ENCODE measurements at places on chromosomes 5 and 9. TPM values are rescaled to one million over a fixed set of nuclear protein-coding genes. Genes with fewer than 3 reads are reported as not detected.

The ADAMTS16 gene
- not detected for total RNA-seq

The FOXD1 gene
- total RNA-seq: not detected

The OTP gene
- total RNA-seq: not detected

The SPTLC1 gene
- 52.3 TPM for total RNA-seq

The UBTD2 gene
- 5.3 TPM for total RNA-seq

The TXNDC8 gene
- total RNA-seq: not detected

The RAB3C gene
- not detected for total RNA-seq

DNA sequence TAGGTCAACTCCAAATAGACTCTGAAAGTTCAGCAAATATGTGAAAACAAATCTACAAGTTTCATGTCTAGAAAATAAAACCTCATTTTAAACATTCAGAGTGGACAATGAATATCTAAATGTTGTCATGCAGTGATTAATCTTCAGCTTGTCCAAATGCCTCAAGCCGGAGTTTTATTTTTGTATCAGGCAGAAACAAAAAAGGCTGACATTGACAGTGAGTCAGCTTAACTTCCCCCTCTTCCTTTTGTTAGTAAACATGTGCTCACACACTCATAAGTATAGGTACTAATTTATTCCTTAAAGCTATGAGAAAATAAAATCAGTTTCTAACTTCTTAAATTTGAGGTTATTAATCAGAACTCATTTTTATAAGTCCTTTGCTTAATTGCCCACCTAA is 467.9 kb upstream of the DAB2 start:
- no peak for DNase-seq

DNA sequence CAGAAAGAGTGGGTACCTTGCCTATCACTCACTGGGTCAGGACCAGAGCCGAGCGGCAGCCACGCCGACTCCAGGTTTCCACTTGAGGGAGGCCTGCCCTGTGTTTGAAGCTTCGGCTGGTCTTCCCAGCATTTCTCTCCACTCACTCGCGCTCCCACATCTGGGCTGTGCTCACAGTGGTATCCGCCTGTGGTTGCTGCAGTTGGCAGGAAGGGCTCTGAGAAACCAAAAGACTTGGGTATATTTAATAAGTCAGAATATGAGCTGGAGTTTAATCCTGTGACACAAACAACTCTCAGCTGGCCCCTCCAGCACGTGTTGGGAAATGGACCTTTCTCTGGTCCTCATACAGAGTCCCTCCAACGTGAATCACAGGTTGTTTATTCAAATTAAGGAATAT is 70.9 kb downstream of the SPRY4 start:
- DNase-seq: no peak

GRCh38 chr5:39608024-39608423 is 183.2 kb upstream of the DAB2 start:
- no peak for DNase-seq

GRCh38 chr5:180811623-180812124 is 9.1 kb upstream of the MGAT1 start:
- DNase-seq: no peak

DNA sequence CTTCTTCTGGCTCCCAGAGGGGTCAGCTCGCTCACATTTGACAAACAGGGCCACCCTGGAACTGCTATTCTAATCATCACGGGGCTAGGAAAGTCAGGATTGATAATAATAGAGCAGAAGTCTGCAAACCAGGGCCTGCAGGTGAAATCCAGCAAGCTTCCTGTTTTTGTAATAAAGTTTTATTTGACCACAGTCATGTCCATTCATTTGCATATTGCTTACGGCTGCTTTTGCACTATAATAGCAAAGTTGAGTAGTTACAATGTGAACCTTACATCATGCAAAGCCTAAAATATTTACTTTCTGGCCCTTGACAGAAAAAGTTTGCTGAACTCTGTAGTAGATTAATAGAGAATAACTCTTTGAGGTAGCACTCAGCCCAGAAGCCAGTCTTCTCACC is 63.2 kb upstream of the CTXN3 start:
- DNase-seq: no peak

GRCh38 chr9:117678871-117679270 is 25.3 kb upstream of the TLR4 start:
- no peak for DNase-seq

DNA sequence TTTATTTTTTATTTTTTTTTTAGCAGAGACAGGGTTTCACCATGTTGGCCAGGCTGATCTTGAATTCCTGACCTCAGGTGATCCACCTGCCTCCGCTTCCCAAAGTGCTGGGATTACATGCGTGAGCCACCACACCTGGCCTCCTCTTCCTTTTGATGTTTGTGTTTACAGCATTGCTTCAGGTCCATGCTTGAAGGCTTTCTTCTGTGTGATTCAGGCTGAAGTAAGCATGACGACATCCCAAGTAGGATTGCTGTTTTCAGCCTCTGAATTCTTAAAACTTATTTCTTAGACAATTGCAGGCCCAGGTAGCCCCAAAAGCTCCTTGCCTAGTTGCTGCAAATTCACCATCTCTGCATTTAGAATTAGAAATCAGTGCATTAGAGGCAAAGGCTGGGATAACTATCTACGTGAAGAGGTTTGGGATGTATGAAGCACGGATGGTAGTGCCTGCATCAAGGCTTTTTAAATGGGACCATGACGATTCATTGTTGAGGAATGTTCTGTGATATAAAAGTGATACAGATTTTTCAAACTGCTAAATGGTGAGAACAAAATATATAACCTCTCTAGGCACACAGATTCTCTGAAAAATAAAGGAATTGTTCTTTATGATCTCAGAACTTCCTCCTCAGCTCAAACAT is 3.0 kb upstream of the ETF1 start:
- DNase-seq: no peak

DNA sequence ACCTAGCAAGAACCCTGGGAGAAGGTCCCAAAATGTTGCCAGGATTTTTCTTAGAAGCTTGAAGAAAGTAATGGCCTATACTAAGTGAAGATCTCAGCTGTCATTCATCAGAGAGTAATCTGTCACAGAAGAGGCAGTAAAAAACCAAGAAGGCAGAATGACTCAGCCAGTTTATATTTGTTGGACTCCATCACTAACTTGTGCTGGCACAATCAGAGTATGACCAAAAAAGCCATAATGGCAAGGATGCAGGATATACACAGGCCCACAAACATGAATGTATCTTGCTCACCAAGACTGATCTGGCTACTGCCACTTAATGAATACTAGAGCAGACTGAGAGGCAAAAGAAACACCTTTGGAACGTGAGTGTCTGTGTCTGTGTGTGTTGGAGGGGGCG is 104.0 kb upstream of the POU5F2 start:
- no peak for DNase-seq

DNA sequence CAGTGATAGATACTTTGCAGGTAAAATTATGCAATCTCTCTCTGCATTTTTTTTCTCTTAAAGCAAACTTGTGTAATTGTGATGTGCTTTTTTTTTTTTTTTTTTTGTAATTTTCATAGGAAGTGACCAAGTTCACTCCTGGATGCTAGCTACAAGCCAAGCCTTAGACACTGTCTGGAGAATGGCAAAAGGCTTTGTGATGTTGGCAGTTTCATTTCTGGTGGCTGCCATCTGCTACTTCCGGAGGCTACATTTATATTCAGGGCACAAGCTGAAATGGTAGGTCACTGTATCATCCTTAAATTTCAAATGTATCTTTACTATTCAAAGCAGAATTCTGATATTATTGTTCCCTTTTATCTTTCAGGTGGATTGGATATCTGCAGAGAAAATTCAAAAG is 19.3 kb downstream of the OTULINL start:
- no peak for DNase-seq

- no peak for DNase-seq
Observed at GRCh38 chr5:134504629-134505300, 20.7 kb upstream of the JADE2 start.

- no peak for DNase-seq
Observed at GRCh38 chr5:140292212-140293036, 10.5 kb downstream of the PFDN1 start.

DNA sequence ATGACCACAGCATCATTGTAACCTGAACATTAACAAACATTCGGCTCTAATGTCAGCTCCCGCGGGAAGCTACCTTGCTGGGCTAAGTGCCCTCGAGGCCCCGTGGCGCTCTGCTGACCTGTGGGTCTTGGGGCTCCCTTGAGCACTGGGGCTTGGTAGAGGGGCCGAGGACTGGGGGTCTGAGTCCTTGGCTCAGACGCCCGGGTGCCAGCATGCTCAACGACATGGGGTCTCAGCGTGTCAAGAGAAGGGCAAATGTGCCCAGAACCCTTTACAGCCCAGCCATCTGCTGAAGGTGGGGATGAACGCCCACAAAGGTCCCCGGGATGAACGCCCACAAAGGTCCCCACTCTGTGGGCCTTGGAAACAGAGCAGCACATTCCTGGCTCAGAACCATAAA is 39.7 kb upstream of the SARDH start:
- DNase-seq: no peak

DNA sequence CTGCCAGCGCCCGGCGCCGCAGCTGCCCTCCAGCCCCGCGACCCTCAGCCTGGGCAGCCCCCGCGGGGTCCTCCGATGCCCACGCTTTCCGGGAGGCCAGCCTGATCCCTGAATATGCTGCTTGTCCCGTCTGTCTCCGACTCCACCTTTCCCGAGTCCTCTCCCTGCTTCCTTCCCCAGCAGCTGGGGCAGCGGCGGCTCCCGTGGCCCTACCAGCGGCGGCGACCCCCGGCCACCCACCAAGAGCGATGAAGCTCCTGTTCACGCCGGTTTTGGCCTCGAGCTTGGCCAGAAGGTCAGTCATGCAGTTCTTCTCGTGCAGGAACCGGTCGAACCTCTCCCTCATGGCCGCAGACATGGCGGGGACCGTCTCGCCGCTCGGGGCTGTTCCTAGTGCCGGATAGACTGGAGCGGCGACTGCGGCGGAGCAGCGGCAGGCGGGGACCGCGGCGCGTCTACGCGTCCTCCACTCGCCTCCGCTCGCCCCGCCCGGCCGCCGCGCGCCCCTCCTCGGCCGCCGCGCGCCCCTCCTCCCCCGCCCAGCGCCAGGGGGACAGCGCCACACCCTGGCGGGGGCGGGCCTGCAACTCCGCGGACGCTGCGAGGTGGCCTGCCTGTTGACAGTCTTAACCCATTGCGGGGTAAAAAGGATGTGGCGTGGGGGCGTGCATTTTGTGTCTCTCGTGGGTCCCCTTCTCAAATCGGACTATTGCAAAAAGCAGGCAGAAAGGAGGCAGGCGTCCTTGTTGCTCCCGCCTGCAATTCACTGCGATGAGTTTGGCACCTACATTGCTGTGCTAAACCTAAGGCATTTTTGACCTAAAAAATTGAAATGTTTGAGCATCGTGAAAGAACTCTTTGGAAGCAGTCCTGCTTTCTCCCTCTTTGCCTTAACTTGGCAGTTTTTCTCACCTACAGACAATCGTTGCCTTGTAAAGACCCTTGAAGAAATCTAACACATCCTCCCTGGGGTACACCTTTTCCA is at the start of gene REEP5:
Gene REEP5, minus strand, starts transcription at position 395 of the 985 bp plus-strand sequence. Its CDS starts 37 bp downstream, at position 358.
- peak; percentile 83 for DNase-seq
